NCI-H460 (cell line): ENCODE measurements at places on chromosomes 5 and 9. TPM values are rescaled to one million over a fixed set of nuclear protein-coding genes. Genes with fewer than 3 reads are reported as not detected.

DNA sequence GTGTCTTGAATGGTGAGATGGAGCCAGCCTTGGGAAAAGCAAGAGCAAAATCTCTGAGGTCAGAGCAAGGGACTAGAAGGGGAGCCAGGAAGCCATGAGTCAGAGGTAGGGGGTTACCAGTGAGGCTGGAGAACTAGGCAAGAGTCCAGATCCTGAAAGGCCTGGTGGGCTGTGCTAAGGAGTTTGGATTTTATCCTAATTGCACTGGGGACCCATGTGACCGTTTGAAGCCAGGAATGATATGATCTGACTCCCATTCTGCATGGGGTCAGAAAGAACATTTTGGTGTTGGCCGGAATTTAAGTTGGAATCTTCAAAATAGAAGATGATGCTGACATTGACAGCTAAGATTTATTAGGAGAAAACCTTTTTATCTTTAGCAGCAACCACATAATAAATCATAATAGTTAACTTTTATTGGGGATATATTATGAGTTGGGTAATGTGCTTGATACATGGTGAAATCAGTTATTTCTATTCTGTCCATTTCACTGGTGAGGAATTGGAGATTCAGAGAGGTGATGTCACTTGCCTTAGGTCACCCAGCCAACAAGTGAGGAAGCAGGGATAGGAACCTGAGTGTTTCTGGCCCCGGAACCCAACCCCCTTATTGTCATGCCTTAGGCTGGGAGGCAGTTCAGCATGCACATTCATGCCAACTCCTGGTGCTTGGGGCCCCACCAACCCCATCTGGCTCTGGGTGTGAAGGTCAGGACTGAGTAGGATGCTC is 61.5 kb upstream of the RARS1 start:
- DNase-seq: no peak

The ARL15 gene
- 10.1 and 15.7 TPM in 2 replicates for total RNA-seq

- no peak for DNase-seq
Measured at GRCh38 chr9:72038408-72038807, 22.0 kb downstream of the C9orf57 start.

GRCh38 chr5:151741678-151742423 is 16.6 kb downstream of the ATOX1 start:
- DNase-seq: no peak

DNA sequence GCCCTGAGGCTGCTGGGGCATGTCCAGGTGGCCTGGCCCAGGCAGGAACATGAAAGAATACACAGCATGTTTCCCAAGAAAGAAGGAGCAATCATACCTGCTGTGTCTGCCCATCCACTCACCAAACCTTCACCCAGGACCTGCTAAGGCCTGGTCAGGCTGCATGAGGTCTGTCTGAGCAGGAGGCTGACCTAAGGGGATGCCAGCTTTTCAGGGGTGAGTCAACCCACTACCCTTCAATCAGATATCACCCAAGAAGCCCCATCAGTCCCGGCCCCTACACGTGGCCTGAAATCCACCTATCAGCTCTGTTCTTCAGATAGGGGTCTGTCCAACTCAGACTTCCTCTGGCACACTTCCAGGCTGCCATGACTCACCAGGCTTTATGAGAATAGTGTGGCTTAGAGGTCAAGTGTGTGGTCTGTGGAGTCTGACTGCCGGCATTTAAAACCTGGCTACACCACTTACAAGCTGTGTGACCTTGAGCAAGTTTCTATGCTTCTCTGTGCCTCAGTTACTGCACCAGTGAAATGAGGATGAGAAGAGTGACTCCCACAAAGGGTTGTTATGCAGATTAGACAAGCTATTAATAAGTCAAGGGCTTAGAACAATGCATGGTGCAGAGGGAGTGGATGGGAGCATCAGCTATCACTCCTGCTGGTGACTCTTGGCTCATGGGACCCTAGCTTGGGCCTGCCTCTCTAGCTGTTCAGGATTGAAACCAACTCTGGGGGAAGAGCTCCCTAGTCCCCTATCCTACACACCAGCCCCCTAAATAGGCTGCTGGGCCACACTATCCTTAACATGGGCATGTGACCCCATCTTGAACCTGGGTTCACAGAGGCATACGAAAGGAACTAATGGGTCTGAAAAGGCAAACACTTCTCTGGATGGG is 130.3 kb downstream of the PAX5 start:
- DNase-seq: no peak

DNA sequence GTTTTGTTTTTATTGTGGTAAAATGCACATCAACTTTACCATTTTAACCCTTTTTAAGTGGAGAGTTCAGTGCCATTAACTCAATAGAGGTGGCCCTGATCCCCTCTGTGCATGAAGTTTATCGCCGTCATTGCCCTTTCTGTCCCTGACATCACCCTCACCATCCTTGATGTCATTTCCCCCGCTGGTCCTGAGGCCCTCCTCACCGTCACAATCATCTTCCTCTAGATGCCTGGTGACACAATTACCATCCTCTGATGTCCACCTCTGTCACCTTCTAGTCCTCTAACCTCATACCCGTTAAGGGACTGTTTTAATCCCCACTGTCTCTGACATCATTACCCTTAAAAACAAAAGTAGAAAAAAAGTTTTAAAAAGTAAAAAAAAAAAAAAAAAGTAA is 112.5 kb upstream of the TBC1D2 start:
- no peak for DNase-seq

The NME5 gene
- 3.3 and 4.6 TPM in 2 replicates for total RNA-seq

The ROPN1L gene
- 0.35 and 0.49 TPM in 2 replicates for total RNA-seq

GRCh38 chr9:128546504-128546903 is 5.9 kb upstream of the SPTAN1 start:
- no peak for DNase-seq

- DNase-seq: no peak
Measured at GRCh38 chr9:88923653-88924288, 67.5 kb upstream of the S1PR3 start.

DNA sequence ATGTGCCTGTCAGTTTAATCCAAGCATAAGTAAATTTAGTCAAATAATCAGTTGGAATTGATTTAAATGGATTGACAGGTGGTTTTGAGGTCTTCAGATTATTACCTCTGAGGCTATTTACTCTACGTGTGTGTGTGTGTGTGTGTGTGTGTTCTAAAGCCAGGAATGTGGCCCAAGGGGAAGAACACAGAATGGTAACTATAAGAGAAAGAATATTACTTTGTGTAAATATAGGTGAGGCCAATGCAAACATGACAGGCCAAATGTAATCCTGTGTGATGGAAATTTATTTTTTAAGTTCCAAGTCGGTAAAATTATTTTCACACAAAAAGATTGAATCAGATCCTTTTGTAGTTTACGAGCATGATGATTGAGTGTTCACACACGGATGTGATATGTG is 390.0 kb downstream of the PLK2 start:
- peak; percentile 91 for DNase-seq
